Activated naive CD4-positive, alpha-beta T cell treated with anti-CD3 and anti-CD28 coated beads, Interleukin-2, amount 50 U/mL, for 72 hours (primary cell): ENCODE measurements at places on chromosomes 13 and 19. TPM values are rescaled to one million over a fixed set of nuclear protein-coding genes. Genes with fewer than 3 reads are reported as not detected.

DNA sequence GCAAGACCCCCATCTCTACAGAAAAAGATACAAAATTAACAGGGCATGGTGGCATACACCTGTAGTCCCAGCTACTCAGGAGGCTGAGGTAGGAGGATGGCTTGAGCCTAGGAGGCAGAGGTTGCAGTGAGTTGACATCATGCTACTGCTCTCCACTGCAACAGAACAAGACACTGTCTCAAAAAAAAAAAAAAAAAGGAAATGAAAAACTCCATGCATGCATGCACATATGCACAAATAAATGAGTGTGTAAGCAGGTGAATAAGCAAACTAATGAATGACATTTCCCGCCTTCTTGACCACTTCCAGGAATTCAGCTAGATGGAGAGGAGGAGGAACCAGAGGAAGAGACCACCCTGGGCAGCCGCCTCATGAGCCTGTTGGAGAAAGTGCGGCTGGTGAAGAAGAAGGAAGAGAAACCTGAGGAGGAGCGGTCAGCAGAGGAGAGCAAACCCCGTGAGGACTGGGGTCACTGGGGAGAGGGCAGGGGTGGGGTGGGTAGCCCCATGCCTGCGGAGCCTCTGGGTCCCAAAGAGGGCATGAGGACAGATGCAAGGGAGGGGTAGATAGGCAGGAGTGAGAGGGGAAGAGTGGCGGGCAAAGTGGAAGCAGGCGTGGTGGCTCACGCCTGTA is 58.8 kb downstream of the RYR1 start:
- DNase-seq = no peak

The SIGLEC9 gene
- total RNA-seq = 1.1 TPM

DNA sequence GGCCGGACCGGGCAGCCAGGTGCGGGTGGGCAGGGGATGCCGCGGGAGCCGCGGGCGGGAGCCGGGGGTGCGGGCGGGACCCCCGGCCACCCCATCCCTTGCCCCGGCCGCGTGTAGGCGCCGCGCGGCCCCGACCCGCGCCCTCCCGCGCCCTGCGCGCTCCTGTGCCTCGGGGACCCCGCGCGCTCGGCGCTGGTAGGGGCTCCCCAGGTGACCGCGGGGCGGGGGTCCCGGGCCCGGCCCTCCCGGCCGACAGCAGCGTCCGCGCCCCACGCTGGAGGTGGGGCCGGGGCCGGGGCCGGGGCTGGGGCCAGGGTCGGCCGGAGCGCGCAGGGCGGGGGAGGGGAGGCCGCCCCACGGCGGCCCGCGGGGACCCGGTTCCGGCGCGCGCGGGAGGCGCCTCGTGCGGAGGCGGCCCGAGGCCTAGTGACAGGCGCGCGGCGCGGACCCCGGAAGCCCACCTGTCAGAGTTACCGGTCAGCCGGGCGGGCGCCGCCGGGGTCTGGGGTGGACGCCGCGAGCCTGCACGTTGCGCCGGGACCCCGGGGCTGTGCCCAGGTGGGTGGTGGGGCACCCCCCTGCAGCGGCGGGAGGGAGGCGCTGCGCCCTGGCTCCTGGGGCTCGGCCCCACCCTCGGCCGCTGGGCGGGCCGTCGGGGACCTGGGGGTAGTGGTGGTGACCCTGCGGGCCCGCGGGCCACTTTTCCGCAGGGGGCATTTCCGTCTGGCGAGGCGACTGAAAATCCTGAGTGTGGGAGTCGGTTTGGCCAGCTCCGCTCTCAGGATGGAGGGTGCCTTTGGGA is 518 bp downstream of the TFDP1 start:
- DNase-seq = peak; percentile 66

GRCh38 chr13:96769874-96770273 is 224.4 kb downstream of the OXGR1 start:
- DNase-seq = no peak

DNA sequence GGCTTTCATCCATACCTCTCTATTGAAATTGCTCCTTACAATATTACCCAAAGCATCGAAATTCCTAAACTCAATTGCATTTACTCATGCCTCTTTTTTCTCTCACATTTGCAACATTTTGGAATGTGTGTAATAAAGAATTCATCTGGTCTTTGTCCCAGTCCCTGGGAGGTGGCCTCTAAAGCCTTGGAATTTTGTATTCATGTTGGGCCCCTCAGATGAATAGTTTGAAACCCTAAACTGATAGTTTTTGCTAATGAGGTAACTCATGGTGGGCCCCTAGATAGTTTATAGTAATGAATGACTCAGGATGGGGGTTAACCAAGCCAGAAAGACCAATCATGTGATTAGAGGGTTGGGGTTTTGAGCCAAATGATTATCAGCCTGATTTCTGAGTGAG is 490.4 kb downstream of the DIAPH3 start:
- no peak for DNase-seq
